Stimulated activated CD4-positive, alpha-beta T cell treated with anti-CD3 and anti-CD28 coated beads, Interleukin-2, amount 100 ng/mL, for 48 hours (primary cell): ENCODE measurements at places on chromosomes 6 and 20.

GRCh38 chr6:41372832-41373626, 37.6 kb downstream of the NCR2 start:
- DNase-seq = no peak

DNA sequence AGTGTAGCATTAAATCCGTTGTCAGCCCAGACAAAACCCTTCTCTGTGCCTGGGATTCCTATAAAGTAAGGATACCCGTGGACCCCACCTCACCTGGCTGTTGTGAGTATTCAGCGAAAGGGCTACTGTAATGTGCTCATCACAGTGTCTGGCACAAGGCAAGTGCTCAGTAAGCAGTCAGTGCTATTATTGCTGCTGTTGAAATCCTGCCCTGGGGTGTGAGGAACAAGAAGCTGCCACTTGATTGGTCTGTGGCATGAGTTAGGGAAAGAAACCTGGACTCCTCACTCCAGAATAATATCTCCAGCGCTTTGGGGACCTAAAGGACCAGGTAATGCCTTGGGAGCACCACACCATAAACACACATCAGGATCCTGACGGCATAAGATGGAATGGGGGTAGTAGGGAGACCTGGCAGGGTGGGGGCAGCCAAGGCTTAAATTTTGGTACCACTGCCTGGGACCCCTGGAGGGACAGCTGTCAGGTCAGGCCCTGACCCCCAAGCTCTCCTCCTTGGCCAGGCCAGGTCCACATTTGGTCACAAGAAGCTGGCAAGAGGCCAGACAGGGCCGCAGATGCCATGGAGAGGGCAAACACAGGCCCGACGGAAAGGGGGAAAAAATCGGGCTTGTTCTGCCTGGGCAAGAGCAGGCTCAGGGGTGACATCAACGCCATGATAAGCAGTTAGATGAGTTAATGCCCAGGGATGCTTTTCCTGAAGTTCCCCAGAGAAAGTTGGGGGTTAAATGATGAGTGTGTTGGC, 66.5 kb downstream of the MRPL14 start:
- no peak for DNase-seq

DNA sequence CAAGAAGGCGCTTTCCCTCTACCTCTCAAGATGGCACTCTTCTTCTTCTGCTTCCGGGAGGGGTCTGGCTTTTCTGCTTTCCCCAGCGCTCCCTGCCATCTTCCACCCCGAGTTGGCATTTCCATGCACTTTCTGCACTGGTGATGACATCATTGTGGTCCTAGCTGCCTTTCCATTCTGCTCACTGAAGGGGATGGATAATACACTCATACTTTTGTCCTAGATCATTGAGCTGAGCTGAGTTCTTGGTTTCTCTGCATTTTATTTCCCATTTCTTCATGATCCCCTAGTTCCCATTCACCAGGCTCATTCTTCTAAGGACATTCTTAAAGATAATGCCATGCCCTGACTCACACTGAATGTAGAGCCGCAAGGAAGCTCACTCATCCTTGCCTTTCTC, 96.7 kb downstream of the EDN1 start:
- DNase-seq = no peak

- no peak for DNase-seq
Measured at GRCh38 chr6:49806145-49806544, 19.1 kb upstream of the PGK2 start.

DNA sequence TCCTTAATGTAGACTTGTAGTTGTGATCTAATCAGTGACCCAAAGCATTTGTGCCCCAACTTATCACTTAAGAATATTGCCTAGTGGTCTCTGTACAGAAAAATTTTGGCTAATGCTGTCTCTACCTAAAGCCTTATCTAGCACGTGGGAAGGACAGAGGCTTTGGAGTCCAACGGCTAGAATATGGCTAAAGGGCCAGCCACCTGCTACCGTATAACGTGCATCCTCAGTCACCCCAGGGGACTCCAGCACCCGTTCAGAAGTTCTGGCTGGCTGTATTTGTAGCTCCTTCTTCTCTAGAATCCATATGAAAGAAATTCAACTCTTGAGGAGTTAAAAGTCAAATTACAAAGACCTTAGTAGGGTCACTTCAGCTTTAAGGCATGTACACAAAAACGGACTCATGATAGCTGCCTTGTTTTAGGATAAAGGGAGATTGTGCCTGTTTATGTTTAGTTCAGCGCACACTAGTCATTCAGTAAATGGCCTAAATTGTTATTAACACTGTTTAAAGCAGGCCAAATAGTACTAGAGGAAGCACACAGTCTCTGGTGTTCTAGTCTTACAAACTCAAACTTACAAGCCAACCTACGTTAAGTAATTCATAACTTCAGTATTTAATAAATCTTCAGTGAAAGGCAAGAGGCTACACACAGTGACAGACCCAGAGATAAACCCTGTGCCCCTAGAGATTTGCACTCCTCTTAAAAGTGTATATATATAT, 407.5 kb upstream of the PLCB4 start:
- DNase-seq = no peak

GRCh38 chr20:62338294-62338620, 28.9 kb downstream of the LAMA5 start:
- DNase-seq = no peak

GRCh38 chr6:34059136-34059731, 86.7 kb downstream of the GRM4 start:
- DNase-seq = no peak
